ENCODE measurements at places on chromosomes 16 and 17.

DNA sequence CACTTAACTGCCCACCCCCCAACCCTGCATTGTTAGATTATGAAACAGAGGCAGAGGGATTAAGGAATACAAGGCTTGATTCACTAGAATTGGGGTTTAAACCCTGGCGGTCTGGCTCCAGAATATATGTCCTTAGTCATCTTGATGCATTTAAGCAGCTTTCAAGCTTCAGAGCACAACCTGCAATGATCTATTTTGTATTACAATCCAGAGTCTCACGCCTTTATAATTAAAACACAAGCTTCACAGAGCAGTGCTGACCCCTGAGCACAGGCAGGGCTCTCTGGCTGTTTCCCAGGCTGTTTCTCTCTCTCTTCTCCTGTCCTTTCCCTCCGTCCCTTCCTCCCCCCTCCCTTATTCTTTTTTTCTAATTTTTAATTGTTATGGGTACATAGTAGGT is 209.1 kb downstream of the SPECC1 start:
- DNase-seq: no peak

DNA sequence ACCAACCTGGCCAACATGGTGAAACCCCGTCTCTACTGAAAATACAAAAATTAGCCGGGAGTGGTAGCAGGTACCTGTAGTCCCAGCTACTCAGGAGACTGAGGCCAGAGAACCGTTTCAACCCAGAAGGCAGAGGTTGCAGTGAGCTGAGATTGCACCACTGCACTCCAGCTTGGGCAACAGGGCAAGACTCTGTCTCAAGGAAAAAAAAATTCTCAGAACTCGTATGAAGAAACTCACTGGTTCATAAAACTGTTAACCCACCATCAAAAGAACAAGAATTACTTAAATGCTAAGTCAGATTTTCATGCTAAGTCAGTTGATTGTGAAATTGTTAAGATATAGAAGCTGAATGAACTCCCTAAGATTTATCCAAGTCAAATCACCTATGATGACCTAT is 31.3 kb downstream of the SLC39A11 start:
- no peak for DNase-seq

GRCh38 chr16:73853968-73854367 is 442.6 kb upstream of the PSMD7 start:
- no peak for DNase-seq

- DNase-seq: no peak
Measured at GRCh38 chr17:52986056-52986662, 827.6 kb upstream of the CA10 start.

DNA sequence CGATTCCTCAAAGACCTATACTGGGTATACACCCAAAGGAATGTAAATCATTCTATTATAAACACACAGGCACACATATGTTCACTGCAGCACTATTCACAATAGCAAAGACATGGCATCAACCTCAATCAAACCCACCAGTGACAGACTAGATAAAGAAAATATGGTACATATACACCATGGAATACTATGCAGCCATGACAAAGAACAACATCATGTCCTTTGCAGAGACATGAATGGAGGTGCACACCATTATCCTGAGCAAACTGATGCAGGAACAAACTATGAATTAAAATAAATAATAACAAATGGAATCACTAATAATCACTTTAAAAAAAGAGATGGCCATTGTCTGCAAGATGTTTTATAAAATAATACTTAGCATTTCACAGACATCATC is 380.1 kb downstream of the GRIN2A start:
- DNase-seq: no peak

Measured in stimulated activated CD4-positive, alpha-beta T cell treated with anti-CD3 and anti-CD28 coated beads, Interleukin-12 subunit alpha, Interleukin-12 subunit beta, amount 100 ng/mL, for 4 hours (primary cell).